ENCODE measurements at places on chromosomes 1 and 21.

GRCh38 chr1:212607206-212607912 lies 1.2 kb upstream of the ATF3 start:
- DNase-seq: peak; percentile 75

- DNase-seq: no peak
Measured at GRCh38 chr1:152189657-152190442, 30.8 kb upstream of the RPTN start.

DNA sequence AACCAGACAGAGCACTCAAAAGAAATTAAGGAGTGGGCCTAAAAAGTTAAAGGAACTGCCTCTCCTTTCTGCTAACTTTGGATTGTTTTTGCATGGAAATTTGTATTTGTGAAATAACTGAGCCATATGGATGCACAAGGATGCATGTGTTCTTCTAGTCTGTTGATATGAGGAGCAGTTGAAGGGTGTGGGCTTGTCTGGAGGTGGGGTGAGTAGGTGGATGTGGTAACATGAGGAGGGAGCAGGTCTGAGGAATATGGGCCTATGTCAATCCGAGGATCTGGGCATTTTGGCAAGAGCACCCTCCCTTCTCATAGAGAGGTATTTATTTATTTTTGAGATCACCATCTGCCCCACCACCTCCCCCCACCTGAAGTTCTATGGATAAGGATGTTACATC lies 13.4 kb downstream of the CACNA1E start:
- no peak for DNase-seq

DNA sequence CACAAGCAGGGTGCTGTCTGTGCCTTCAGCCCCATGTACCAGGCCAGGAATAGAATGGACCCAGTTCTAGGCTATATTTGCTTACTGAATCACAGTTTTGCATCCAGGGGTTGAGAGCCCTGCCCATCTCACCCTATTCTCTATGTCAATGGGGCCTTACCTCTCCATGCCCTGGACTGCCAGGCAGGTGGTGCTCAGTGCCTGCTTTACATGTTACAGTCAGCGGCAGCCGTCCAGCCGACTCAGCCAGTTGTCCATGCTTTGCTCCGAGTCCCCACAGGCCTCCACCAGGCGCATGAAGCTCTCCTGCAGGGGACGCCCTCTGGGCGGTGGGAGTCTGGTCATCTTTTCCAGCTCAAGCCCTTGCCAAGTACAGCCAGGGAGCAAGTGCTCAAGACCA lies 12.2 kb upstream of the FAM167B start:
- no peak for DNase-seq

- DNase-seq: no peak
Measured at GRCh38 chr21:36048357-36048756, 12.0 kb downstream of the SETD4 start.

- no peak for DNase-seq
Measured at GRCh38 chr1:90593312-90593711, 123.8 kb downstream of the BARHL2 start.

DNA sequence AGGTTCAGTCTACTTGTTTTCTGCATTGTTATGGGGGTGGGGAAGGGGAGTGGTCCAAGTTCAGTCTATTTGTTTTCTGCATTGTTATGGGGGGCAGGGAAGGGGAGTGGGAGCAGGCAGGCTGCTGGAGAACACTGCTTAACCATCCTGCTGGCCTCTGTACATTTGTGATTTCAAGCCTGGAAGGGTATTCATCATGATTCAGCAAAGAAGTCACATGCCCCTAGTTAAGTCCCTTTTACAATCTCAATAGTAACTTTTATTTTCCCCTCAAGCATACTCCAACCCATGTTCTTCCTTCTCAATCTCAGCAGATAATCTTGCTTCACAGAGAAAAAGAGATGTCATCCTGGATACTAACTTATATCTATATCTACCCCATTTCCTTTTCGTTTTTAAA lies 7.9 kb downstream of the LYST start:
- no peak for DNase-seq

DNA sequence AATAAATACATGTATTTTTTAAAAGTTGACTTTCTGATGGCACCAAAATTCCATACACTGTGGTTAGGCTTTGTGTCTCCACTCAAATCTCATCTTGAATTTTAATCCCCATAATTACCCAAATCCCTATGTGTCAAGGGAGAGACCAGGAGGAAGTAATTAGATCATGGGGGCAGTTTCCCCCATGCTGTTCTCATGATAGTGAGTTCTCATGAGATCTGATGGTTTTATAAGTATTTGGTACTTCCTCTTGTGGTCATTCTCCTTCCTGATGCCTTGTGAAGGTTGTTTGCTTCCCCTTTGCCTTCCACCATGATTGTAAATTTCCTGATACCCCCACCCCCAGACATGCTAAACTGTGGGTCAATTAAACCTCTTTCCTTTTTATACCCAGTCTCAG lies 1218.4 kb upstream of the PRMT6 start:
- no peak for DNase-seq

DNA sequence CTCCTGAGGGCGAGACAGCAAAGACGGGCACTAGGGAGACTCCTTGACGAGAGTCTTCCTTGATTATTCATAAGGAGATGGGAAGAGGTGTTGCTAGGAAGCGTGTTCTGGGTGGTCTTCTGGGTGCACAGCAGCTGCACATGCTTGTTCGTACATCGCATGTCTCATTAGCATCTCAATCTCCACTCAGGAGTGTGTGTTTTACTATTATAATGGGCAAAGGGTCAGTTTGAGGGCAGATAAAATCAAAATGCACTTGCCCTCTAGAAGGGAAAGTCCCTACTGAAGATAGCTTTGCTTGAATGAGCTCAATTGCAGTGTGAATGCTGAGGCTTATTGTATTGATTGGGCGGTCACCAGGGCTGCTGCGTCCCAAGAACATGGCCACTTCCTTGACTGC lies 50.2 kb upstream of the SCCPDH start:
- DNase-seq: no peak

GRCh38 chr1:70486676-70487458 lies 75.8 kb downstream of the CTH start:
- no peak for DNase-seq

DNA sequence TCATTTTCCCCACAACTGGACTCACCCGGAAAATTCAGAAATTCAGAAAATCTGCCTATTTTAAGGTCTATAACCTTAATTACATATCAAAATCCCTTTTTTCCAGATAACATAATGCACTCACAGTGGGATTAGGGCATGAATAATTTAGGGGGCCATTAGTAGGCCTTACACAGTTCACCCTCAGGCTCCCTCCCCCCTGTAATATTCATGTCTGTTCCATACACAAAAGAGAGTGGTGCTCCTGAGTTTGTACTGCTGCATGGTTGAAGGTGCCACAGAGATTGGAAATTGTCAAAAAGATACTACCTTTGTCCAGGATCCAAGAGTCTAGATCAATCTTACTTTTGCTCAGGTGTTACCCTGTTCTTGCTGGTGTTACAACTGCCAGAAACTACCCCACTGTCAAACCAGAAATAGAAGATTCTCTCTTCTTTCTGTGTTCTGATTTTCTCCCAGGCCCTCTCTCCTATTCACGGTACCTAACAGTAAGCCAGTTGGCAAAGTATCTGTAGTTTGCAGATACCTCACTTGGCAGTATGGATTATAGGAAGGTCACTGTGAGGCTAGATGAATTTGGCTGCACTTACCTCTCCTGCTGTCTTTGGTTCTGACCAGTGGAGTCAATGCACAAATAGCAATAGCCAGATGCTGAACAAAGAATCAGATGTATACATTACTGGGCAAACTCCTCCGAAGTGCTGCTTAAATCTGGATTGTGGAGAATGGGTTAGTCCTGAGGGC lies 53.2 kb downstream of the C1orf198 start:
- no peak for DNase-seq

DNA sequence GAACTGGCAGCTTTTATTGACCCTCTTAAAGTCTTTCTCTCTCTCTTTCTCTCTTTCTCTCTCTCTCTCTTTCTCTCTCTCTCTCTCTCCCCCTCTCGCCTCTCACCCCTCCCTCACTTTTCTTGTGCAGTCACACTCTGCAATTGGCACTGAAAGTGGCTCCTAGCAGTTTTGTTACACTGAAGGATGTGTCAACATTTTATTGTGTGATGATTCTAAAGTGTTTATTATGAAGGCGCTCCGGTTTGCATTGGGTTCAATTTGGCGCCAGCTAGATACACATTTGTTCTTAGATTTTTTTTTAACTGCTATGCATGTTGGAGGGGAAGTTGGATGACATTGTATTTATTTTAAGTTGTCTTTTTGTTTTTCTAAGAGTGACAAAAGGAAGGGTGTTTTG lies 64.0 kb upstream of the CHRM3 start:
- DNase-seq: no peak

GRCh38 chr1:82485591-82486369 lies 685.0 kb downstream of the ADGRL2 start:
- no peak for DNase-seq

GRCh38 chr1:119260506-119260905 lies 108.1 kb upstream of the HAO2 start:
- no peak for DNase-seq

GRCh38 chr1:221234791-221235190 lies 355.5 kb downstream of the HLX start:
- no peak for DNase-seq

- DNase-seq: no peak
Measured at GRCh38 chr1:68361346-68361910, 88.3 kb downstream of the RPE65 start.

DNA sequence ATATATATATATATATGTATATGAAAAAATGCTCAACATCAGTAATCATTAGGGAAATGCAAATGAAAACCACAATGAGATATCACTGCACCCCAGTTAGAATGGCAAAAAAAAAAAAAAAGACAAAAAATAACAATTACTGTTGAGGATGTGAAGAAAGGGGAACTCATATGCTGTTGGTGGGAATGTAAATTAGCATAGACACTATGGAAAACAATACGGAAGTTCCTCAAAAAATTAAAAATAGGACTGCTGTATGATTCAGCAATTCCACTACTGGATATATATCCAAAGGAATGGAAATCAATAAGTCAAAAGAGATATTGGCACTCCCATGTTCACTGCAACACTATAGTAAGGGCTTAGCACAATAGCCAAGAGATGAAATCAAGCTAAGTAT lies 41.5 kb upstream of the CTBS start:
- no peak for DNase-seq

DNA sequence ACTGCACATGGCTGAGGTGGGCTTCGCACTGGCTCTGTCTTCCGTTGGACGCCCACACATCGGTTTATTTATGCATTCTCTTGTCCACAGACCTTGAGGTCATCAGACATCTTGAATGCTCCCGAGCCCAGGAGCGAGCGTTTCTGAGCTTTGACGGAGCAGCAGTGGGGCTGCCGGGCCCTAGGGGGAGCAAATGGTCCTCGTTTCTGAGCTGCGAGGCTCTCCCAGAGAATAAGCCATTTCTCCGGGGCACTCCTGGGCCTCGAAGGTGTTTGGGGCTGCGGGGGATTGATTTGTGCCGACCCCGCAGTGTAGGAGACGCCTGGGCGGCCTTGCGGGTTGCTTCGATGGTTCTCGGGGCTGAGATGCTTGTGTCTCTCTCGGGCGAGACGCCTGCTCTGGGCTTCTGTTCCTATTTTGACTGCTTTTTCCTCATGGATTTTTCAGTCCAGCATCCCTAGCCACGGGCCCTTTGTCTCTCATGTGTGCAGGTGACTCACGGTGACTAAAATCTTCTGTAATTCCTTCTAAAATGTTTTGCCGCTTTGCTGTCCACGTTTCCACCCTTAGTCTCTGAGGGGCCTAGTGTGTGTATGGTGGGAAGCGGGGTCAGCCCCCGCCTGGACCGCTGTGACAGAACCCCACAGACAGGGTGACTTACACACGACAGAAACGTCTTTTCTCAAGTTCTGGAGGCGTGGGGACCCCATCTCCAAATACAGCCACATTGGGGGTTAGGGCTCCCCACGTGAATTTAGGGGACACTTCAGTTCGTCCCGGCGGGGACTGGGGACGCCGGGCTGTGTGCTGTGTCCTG lies 62.1 kb downstream of the FAAP20 start:
- peak; percentile 74 for DNase-seq

- DNase-seq: no peak
Measured at GRCh38 chr1:115927971-115928370, 48.3 kb upstream of the SLC22A15 start.

GRCh38 chr1:32014199-32014947 lies 705 bp downstream of the KHDRBS1 start:
- DNase-seq: peak; percentile 80

GRCh38 chr1:970242-970972 lies 4.1 kb downstream of the PLEKHN1 start:
- DNase-seq: no peak

DNA sequence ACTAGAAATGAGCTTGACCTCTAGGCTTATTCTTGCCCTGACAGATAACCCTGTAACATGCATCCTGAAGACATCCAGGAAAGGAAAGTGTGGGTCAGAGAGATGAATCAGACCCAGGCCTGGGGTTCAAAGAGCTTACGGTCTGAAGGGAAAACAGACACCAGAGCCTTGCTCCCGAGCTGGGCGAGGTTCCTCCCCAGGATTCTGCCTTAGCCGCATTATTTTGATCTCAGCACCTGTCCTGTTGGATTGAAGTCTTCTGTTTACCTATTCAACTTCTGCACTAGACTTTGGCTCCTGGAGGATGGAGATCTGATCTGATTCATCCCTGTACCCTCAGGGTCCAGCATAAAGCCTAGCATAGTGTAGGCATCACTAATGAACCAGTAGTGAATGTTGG lies 1.9 kb downstream of the CYP4B1 start:
- no peak for DNase-seq

GRCh38 chr1:215166886-215167285 lies 84.3 kb downstream of the KCNK2 start:
- DNase-seq: no peak

- DNase-seq: no peak
Measured at GRCh38 chr1:162011337-162012012, 12.2 kb downstream of the OLFML2B start.

GRCh38 chr1:59428828-59429227 lies 131.9 kb downstream of the FGGY start:
- DNase-seq: no peak

- DNase-seq: no peak
Measured at GRCh38 chr1:18901952-18902522, 318 bp downstream of the ALDH4A1 start.

GRCh38 chr1:3038113-3038551 lies 16.9 kb downstream of the ACTRT2 start:
- no peak for DNase-seq

- DNase-seq: peak; percentile 63
Measured at GRCh38 chr1:41502912-41503311, 18.4 kb upstream of the EDN2 start.

DNA sequence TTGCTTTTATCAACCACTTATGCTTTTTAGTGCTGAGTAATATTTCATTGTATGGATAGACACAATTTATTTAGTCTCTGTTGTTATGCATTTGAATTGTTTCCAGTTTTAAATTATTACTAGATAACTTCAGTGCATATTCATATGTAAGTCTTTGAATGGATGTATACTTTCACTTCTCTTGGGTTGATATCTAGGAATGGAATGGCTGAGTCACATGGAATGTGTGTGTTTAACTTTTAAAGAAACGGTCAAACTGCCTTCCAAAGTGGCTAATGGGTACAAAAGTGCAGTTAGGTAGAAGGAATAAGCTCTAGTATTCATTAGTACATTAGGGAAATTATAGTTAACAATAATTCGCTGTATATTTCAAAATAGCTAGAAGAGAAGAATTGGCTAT lies 82.4 kb downstream of the NPHS2 start:
- DNase-seq: no peak
